Testis (tissue), 5 donors: ENCODE measurements at places on chromosomes 6 and 20. TPM values are rescaled to one million over a fixed set of nuclear protein-coding genes. Genes with fewer than 3 reads are reported as not detected.

Gene SERINC3
- total RNA-seq, result 163 TPM

Gene ACTL10
- 26.6 TPM for total RNA-seq

- DNase-seq, result no peak
These were observed 40.7 kb upstream of the BMP2 start for GRCh38 chr20:6726761-6727160.

DNA sequence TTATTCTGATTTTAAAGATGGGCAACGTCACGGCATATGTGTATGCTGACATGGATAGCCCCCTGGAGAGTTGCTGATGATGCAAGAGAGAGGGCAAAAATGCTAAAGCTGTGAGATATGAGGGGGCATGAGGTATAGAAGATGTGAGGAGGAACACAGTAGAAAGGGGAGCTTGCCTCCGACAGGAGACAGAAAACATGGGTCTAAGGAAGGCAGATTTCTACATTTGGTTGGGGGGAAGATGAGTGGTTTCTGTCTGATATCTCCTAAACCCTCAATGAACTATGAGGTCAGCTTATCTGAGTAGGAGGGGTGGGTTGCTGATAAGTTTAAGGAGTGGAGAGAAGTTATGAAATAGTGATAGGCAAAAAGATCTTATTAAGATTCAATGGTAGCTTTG is 6.0 kb downstream of the RNF24 start:
- no peak for DNase-seq

Gene SFTA2
- not detected for total RNA-seq

DNA sequence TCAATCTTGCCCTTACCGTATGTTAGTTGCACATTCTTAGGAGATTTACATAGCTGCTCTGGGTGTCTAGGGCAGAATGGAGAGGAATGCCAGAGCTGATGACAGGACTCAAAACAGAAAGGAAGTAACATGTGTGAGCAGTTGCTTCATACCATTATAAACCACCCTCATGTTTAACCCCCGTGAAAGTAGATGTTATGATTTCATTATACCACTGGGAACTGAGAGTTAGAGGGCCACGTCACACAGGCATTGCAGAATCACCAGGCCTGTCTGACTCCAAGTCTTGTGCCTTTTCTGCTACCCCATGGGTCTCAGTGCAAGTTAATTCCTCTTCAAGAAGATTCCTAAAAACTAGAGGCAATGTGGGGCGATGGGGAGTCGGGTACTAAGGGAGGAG is 23.5 kb upstream of the SIM1 start:
- no peak for DNase-seq

DNA sequence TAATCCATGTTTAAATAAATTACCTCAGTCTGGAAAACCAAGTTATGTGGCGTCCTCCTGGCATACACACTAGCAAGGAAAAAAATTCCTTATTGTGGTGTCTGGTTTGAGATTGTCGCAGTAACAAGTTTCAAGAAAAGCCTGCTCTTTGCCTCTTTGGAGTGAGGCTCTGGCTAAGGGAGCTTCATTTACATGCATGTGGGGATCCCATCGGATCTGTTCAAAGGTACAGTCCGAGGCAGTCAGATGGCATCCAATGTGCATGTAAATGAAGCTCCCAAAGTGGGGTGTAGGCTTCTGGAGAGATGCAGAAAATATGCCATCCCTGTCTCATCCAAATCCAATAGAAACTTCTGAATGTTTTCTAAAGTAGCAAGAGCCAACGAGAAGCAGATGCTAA is 199.5 kb upstream of the FBXL4 start:
- DNase-seq, result no peak

GRCh38 chr6:119112812-119113530 is 34.5 kb upstream of the FAM184A start:
- no peak for DNase-seq

DNA sequence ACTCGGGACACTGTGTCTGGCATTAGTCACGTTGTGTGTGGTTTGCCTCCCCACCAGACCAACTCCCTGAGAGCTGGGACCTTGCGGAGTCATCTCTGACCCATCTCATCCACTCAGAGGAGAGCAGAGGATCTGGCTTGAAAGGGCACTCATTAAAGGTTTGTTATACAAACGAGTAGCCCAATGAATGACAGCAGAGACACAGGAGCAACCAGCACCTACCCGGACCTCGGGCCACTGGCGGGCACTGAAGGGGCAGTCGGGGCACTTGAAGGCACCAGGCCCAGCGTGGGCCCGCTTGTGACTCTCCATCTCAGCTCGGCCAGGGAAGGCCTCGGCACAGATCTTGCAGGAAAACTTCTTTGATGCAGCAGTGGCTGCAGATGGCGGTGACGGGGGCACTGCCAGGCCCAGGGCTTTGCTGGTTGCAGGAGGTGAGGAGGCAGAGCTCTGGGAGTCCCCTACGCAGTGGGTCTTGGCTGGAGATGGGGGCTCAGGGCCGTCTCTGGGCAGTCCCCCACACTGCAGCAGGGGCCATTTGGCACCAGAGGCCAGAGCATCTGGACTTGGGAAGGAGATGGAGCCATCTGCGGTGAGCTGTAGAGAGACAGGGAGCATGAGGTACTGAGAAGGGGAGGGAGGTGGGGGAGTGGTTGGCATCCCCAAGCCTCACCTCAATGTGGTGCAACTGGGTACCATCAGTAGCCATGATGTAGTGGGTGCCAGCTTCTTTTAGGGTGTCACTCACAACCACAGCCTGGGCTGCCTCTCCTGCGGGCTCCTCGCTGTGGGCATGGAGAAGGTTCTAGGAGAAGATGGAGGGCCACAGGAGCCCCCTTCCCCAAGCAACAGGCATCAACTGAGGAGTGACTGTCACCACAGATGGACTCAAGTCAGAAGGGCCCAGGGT is 17.7 kb downstream of the PCIF1 start:
- no peak for DNase-seq

- DNase-seq, result no peak
These were observed 301.9 kb downstream of the LAMA2 start for GRCh38 chr6:129184808-129185366.

- no peak for DNase-seq
These were observed 39.3 kb upstream of the SCGN start for GRCh38 chr6:25612666-25613065.

GRCh38 chr6:35638679-35639078 is 50.0 kb downstream of the FKBP5 start:
- DNase-seq, result no peak

Gene GPX5
- total RNA-seq, result 1.2 TPM

Gene RNF217
- 48.0 TPM for total RNA-seq

- no peak for DNase-seq
These were observed 57.4 kb upstream of the SLCO4A1 start for GRCh38 chr20:62584671-62585460.
